Hematopoietic multipotent progenitor cell (in vitro differentiated cells): ENCODE measurements at places on chromosomes 3 and 15. TPM values are rescaled to one million over a fixed set of nuclear protein-coding genes. Genes with fewer than 3 reads are reported as not detected.

The COMMD2 gene
- 14.0 TPM for total RNA-seq

The ZNF80 gene
- not detected for total RNA-seq

The SLC9A9 gene
- total RNA-seq: 9.7 TPM

The SLC2A2 gene
- not detected for total RNA-seq

The PRTG gene
- 0.27 TPM for total RNA-seq

The PPP1R14D gene
- not detected for total RNA-seq

The ITIH1 gene
- under 0.01 TPM for total RNA-seq

The MAPKBP1 gene
- 61.9 TPM for total RNA-seq

The ARHGEF26 gene
- total RNA-seq: 1.1 TPM

The CHP1 gene
- total RNA-seq: 45.8 TPM

The C3orf20 gene
- under 0.01 TPM for total RNA-seq
